ENCODE measurements at places on chromosomes 6 and 20.

GRCh38 chr6:147947521-147947920 lies 395.1 kb upstream of the SASH1 start:
- no peak for DNase-seq

DNA sequence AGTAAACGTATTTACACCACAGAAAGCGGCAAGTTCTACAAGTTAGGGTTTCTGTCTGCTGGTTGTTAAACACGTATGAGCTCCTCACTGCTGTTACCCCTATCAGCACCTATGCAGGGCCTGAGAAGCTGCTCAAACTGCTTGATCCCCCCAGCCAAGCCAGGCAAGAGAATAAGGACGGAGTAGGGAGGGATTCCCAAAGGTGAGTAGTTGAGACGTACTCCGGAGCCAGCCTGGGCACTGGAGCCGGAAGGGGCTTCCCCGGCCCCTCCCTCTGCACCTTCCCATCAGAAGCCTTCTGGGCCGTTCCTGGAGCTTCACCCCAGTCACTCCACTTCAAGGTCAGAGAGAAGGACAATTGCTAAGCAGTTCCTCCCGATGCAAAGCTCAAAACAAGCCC lies 58.0 kb downstream of the RIPOR3 start:
- DNase-seq = no peak

GRCh38 chr6:34176261-34177031 lies 30.6 kb upstream of the GRM4 start:
- no peak for DNase-seq

GRCh38 chr6:32415521-32416019 lies 8.6 kb upstream of the BTNL2 start:
- DNase-seq = peak; percentile 69

GRCh38 chr20:31808481-31808880 lies 10.7 kb upstream of the MYLK2 start:
- no peak for DNase-seq

DNA sequence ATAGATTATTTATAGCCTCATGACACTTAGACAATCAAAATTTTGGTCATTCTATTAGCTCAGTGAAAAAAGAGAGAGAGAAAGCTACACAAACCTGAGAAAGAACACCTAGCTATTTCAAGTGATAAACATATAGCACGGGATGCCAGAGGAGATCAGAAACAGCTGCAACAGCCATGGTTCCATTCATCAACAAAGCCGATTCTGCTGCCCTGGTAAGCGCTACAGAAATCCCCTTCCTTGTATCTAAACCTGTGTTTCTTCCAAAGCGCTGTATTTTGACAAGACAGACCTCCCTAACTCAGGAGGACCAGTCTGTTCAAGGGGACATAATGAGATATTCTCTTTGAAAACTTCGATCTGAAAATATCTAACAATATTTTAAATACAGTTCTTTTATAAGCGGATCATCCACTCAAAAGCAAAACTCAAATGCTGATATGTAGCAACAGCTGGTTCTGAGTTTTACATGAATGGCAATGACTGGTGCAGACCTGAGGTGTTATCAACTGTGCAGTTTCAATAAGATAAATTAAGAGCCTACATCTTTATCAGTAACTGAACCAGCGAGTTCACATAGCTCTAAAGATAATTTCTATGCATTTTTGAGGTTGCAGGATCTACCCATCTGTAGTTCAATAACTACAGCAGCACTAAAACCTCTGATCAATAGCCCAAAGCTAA lies 447.8 kb downstream of the FRK start:
- DNase-seq = no peak

DNA sequence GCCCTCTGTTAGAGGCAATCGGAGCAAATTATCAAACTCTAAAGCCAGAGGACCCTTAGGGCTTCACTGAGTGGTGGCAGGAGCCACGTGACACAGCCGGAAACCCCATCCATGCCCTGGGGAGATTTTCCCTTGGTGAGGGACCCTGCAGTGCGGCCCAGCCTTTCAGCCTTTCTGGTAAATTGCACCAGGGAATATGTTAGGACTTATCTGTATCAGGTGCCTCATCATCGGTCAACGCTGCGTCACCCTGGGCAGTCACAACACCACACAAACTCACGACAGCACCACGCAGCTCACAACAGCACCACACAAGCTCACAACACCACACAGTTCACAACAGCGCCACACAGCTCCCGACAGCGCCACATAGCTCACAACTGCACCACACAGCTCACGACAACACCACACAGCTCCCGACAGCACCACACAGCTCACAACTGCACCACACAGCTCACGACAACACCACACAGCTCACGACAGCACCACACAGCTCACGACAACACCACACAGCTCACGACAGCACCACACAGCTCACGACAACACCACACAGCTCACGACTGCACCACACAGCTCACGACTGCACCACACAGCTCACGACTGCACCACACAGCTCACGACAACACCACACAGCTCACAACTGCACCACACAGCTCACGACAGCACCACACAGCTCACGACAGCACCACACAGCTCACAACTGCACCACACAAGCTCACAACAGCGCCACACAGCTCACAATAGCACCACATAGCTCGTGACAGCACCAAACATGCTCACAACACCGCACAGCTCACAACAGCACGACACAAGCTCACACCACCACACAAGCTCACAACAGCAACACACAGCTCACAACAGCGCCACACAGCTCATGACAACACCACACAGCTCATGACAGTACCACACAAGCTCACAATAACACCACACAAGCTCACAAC lies 199.0 kb downstream of the DLL1 start:
- no peak for DNase-seq

DNA sequence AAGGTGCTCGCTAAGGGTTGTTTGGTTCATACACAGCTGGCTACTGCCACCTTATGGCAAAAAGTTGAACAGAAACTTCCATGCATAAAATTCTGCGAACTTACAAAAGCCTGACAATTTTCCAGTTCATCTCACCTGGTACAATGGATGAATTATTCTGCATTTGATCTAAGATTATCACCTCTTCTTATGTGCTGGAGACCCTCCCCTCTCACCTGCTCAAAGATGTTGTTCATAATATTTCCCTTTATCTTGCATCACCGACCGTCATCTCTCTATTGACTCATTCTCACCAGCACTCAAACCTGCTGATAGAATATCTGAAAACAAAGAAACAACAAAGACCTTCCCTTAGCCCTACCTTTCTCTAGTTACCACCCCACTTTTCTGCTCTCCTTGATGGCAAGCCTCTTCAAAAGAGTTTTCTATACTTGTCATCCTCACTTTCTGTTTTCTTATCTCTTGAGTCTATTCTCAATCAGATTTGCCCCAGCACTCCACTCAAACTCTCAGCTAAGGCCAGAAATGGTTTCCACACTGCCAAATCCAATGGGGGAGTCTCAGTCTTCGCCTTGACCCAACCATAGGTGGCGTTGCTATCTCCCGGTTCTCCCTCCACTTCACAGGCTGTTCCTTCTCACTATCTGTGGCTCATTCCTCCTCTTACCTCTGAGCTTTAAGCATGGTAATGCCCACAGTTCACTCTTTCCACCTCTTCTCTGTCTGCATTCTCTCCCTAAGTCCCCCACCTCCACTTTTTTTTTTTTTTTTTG lies 25.8 kb downstream of the SNRNP48 start:
- no peak for DNase-seq

- no peak for DNase-seq
These were observed 278.4 kb downstream of the CDH26 start for GRCh38 chr20:60236613-60237012.

GRCh38 chr6:122859676-122860075 lies 70.6 kb downstream of the SMPDL3A start:
- DNase-seq = no peak

- DNase-seq = no peak
These were observed 129.6 kb downstream of the CD24 start for GRCh38 chr6:106844930-106845329.

GRCh38 chr6:160258346-160259142 lies at the start of gene SLC22A2:
TSS of gene SLC22A2 (minus strand) at chr6:160258821. CDS start at chr6:160258757, 64 bp downstream.
- no peak for DNase-seq

DNA sequence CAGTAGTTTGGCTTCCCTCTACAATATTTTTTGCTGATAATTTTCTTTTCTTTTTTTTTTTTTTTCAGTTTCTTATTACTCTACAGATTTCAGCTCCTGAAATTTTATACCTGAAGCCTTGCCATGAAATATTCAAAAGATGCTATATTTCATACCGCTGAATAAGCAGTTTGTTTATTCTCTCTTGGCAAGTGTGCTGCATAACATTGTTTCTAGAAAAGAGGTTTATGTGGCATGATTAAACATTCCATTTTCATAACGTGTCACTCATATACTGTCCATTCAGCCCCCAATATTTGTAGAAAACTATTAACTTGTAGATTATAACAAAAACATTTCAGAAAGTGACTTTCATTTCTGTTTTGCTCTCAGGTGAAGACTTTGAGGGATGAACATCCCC lies 174.4 kb upstream of the NOX3 start:
- no peak for DNase-seq

GRCh38 chr6:43766500-43766853 lies 3.5 kb upstream of the VEGFA start:
- DNase-seq = no peak

DNA sequence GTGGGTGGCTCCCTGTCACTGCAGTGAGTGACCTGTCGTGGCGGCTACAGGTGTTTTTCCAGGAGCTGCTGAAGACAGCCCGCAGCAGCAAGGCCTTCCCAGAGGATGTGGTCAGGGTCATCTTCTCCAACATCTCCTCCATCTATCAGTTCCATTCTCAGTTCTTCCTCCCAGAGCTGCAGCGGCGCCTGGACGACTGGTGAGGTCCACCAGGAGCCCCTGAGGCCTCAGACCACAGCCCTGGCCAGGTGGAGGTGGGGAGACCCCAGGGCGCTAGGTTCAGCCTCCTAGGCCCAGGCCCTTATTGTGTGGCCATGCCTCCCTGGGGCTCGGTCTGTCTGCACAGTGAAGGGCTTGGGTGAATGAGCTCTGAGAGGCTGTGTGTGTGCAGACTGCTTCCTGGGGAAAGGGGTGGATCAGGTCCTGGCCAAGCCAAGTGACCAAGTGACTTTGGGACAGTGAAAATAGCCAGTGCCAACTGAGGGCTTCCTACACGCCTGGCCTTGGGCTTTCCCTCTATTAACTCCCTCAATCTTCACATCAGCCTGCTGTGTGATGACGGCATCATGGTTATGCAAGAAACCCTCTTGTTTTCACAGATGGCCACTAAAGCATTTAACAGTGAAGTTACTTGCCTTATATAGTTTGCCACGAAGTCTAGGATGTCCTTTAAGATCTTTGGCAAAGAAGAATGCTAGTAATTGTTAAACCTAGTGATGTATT lies 6.4 kb downstream of the FGD2 start:
- DNase-seq = no peak

GRCh38 chr6:36625158-36625919 lies 31.2 kb downstream of the SRSF3 start:
- no peak for DNase-seq

DNA sequence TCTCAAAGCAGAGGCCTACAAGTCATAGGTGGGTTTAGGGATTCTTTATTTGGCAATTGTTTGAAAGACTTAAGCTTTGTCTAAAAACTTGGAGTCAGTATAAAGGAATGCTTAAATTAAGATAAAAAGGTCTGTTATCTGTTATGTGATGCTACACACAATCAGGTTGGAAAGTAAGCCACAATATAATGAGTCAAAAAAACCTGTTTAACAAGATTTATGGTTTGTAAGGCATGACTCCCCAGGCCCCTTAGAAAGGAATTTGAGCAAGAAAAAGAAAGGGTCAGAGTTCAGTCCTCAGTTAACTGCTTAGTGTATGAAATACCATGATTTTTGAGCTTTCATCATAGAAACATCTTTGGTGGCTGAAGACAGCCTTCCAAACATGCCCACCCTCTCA lies 66.8 kb upstream of the HMGN3 start:
- DNase-seq = no peak

DNA sequence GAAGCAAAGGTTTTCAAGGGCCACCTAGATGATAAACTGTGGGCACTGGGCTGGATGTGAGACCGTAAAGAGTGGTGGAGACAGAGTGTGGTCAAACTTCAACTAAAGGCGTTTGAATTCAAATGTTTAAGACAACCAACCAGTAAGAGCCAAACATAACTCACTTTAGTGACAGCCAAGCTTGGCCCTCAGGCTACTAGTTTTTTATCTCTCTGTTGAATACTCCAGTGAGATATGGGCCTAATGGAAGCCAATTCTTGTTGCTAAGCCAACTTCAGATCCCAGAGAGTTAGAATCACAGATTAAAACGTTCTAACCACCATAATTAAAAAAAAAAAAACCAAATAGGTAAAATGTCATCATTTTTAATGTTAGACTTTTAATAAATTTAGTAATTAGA lies 57.3 kb downstream of the TRMT6 start:
- no peak for DNase-seq

Measured in stimulated activated CD8-positive, alpha-beta memory T cell treated with anti-CD3 and anti-CD28 coated beads, Interleukin-4, amount 100 ng/mL, for 1 hour (primary cell).